ENCODE measurements at places on chromosomes 3 and 15.

DNA sequence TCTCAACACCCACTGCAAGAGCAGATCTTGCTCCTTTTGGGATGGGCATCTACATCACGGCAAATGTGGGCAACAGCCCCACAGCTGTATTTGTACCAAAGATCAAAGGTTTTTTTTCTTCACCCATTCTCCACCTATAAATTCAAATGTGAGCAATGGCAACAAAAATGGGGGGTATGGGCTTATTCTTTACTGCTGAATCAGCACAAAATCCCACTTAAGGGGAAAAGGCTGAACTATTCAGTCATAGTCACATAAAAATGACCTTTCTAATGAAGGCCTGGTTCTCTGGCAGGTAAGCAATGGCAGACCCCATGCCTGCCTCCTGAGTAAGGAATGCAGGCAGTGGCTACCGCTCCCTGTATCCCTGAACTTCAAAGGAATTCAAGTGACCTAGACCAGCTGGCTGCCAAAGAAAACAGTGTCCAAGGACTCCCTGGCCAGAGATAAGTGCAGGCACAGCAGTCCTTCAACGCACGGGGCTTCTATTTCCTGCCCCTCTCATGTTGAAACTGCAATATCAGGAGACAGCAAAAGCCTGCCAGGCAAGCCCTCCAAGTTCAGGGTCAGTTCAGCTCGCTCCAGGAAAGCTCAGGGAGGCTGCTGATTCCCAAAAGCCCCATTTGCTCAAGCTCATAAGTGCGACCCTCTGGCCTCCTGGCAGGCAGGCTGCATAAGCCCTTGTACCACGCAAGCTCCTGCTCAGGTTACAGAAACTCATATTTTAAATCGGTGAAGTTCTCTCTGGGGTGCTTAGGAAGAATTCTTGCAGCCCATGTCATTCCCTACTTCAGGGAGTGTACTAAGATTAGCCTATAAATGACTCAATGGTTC is 134.1 kb downstream of the PDZRN3 start:
- no peak for DNase-seq

DNA sequence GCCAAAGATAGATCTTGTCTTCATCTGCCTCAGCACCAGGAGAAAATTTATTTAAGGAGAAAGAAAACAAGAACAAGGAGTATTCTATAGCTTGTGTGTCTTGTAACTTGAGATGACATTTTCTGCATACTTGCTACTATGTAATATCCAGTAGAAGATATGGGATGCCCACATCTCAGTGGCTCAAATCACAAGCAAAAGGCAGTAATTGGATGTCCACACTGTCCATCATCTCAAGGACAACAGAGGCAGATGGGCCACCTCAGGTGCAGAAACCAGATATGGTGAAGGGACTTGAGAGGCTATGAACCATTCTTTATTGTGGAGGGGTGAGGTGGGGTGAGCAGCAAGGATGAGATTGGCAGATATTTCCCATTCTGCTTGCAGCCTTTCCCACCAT is 309.0 kb downstream of the GBE1 start:
- DNase-seq = no peak

DNA sequence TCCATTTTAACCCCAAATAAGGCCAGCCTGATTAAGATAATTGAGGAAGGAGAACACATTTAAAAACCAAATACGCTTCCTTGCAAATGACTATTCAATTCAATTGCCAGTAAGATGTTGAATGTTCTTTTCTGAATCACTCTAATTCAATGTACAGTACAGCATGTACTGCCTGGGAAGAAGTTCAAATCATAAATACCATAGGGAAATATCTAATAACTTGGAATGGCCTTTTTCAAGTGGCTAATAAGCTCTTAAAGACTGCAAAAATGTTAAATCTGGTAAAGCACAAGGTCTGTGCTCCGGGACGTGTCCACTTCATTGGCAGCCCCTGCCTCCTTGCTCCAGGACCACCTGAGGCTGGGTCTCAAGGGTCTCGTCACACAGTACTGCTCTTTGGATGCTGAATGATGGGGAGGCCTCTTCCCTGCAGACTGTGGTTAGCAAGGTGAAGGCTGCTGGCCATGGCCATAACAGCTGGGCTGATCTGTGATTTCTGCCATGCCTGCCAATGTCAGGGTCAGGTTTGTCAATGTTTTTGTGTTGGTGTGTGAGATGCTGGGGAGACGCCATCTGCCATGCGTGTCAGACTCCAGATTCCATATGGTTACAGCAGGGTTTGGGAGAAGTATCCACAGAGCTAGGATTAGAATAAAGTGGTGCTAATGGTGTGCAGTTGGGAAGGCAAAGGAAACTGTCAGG is 300.5 kb downstream of the ADAMTS17 start:
- no peak for DNase-seq

DNA sequence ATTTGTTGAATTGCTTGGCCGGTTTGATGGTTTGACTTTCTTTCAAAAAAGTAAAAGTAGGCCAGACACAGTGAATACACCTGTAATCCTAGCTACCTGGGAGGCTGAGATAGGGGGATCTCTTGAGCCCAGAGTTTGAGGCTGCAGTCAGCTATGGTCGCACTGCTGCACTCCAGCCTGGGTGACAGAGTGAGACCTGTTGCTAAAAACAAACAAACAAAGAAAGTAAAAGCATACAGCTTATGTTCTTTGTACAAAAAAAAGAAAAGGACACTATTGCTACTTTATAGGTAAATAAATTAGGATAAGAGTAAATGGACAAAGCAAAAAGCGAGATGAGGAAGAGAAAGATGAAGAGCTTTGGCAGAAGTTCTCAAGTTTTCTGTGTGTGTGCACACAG is 13.9 kb upstream of the FEZF2 start:
- DNase-seq = no peak

GRCh38 chr3:64398476-64398875 is 173.2 kb upstream of the PRICKLE2 start:
- DNase-seq = no peak

DNA sequence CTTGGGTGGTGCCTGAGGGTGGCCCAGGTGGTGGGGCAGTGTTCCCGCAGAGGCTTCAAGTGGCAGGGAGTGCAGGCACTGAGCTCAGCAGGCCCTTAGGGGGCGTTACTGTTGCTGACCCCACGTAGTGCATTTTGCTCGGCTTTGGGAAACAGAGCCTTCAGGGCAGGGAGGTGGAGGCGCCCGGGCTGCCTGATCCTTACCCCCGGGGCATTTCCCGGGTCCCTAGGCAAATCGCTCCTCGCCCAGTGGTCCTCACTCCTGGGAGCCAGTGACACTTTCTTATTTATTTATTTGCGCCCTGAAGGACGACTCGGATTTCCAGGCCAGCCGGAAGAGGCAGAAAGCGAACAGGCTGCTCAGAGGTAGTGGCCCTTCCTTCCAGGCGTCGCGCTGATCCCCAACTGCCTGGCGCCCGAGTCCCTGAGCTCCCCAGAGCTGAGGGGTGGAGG is 10.1 kb upstream of the FOXB1 start:
- DNase-seq = no peak

- DNase-seq = no peak
Observed at GRCh38 chr15:99424131-99424571, 141.6 kb upstream of the MEF2A start.

DNA sequence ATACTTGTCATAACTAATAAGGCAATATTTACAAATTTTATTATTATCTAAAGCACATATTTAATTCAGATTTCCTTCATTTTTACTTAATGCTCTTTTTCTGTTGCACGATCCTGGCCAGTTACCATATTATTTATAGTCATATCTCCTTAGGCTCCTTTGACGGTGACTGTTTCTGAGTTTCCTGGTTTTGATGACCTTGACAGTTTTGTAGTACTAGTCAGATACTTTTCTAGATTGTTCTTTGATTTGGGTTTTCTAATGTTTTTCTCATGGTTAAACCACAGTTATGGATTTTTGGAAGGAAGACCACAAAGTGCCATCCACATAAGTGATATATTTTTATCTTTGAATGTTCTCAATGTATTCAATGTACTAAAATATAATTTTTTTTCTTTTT is 171.0 kb upstream of the NANOGP8 start:
- DNase-seq = no peak

DNA sequence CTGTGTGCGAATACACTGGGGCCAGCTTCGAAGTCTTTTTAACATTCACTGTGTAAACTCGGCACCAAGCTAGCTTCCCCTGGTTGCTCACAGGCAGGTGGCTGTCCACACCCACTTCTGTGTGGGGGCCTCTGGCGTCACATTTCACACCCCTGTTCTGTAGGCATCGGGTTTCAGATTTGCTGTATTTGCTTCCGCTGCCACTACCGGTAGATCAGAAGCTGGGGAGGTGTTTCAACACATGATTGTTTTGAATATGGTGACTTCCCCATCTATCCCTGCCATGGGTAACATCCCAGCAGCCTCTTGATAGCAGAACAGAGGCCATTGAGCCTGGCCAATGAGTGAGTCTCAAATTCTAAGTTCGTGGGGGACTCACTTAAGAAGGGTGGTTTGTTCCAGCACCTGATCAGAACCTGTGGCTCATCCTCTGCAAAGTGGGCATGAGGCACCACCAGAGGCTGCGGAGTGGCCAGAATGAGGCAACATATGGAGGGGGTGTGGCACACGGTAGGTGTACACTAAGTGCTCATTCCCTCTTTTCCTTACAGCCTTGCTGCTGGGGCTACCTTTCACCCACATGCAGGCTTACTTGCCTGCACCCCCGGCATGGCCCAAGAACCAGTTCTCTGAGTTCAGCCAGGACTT is 61.5 kb downstream of the IQSEC1 start:
- peak; percentile 96 for DNase-seq

DNA sequence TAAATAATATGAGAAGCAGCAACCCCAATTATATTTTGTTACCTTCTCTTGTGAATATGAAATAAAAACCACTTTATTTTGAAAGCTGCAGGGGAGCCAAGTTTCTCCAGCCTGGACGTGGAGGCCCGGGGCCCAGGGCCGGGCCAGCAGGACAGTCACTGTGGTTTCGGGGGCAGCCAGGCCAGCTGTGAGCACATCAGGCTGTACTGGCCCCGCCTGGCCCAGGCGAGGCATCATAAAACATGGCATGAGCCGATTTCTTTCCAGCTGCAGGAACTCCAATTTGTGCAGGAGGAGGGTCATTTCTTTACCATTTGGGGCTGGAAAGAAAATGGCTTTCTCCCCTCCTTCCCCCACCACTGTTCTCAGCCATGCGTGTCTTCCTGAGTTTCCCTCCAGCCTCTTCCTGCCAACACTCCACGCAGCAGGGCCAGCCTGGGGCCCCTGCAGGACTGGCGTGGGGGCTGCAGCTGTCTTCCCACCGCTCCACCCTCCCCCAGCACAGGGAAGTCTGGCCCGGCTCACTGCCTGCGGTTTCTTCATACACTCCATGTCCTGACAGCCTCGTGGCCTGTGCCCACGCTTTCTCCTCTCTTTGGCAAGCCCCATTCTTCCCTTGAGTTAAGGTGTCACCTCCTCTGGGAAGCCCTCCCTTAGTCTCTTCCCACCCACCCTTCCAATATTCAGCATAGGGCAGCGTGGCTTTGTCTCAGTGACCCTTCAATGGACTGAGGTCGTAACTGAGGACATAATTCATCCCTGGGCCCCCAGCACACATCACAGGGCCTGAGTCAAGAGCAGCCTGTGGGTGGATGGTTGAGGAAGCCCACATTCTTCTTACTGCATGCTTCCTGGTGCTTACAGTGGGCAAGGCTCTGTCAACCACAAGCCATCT is 135.8 kb downstream of the CHSY1 start:
- DNase-seq = no peak

DNA sequence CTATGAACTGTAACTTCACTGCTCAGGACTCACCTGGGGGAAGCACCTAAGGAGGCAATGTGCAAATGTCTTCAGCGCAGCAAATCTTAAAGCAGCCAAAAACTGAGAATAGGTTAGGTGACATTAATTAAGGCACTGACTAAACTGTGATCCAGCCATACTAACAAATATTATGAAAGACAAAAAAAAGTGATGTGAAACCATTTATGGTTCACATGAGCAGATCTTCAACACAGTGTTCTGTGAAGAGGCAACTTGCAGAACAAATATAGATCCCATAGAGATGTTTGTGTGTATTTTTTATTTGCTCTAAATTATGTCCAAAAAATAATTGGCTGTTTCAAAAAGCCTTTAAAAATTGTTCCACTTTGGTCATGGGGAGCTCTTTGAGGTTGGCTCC is 24.1 kb upstream of the MITF start:
- DNase-seq = no peak

- no peak for DNase-seq
Observed at GRCh38 chr3:120516136-120516535, 65.3 kb upstream of the FSTL1 start.

DNA sequence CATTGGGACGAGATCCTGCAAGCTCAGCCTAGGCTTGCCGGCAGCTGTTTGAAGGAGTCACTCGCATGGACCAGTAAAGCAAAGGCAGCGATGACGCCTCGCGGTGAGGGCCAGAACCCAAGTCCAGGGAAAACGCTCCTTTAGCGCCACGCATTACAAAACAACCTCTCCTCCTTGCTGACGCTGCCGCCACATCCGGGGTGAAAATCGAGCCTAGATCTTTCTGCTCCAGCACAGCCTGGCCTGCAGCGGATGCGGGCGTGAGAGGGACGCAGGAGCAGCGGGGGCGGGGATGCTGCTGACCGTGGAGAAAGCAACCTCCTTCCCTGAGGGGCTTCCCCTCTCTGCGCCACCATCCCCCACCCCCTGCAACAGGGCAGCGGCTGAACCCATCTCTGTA is 46.7 kb downstream of the CASR start:
- DNase-seq = no peak

DNA sequence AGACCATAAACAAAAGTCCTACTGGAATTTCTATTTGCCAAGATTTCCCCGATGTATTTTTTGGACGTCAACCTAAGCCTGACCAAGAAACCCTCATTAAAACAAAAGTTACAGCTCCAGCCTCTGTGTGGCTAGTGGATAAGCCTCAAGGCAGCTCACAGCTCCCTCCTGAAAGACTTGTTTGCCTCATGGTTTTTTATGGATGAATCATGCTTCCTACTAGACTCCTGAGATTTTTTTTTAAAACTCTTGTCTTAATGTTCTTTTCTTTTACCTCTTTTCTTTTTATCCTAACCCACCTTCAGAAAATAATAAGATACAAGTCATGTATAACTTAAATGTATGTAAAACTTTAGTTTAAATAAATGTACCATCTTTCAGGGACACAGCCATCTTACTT is 52.4 kb downstream of the SUCNR1 start:
- DNase-seq = no peak

- peak; percentile 35 for DNase-seq
Observed at GRCh38 chr3:178385280-178385952, 150.8 kb upstream of the KCNMB2 start.

DNA sequence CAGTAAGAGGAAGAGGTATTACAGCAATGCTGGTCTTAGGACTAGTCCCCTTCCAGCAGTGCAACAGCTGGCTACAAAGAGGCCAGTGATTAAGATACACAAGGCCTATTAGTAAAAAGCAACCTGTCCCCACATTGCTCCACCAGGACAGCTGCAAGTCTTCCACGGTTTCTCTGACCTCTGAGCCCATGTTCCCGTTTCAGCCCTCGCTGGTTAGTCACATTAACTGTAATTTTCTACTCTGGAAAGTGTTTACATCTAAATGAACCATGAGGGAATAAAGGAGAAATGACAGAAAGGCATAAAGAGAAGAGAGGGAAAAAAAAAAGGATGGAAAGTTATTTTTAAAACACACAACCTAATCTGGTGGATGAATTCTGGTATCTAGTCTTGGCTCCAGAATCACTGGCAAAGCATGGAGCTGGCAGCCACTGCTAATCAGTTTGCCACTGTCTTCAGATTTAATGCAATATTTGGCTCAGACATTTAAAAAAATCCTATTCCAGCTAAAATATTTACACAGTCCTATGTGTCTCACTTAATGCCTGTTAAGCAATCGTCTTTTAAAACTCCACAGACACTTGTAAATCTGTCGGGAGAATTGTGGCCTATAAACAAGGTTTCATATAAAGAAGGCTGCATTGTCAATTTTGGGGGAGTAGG is 154.9 kb downstream of the GREM1 start:
- no peak for DNase-seq

- DNase-seq = no peak
Observed at GRCh38 chr15:54312528-54312927, 334.3 kb downstream of the UNC13C start.
